Kidney tubule cell (primary cell): ENCODE measurements at places on chromosomes 7 and 10.

DNA sequence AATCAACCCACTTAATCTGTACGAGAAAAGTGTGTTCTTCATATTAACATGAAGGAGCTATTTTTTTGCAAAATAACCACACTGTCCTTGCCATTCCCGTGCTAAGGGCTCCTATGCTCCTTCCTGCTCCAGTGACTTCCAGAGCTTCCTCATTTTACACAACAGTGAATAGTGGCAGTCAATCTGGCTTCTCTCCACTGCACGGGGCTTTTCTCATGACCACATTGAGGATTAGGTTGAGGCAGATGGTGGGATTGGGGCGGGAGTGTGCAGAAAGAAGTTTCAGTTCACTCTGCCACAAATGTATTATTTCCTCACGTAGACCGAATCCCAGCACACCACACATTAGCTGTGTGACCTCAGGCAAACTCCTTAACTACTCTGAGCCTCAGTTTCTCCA is 235.1 kb downstream of the ARHGAP12 start:
- DNase-seq, result no peak

GRCh38 chr7:70193514-70193913 is 595.2 kb downstream of the AUTS2 start:
- peak; percentile 53 for DNase-seq

DNA sequence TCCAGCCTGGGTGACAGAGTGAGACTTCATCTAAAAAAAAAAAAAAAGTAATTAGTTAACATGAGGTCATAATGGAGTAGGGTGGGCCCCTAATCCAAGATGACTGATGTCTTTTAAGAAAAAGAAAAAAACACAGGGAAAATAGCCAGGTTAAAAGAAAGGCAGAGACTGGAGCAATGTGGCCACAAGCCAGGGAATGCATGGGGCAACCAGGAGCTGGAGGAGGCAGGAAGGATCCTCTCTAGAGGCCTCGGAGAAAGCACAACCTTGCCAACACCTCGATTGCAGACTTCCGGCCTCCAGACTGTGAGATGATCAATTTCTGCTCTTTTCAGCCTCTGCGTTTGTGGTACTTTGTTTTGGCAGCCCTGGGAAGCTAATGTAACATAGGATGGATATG is 121.5 kb downstream of the ITIH5 start:
- DNase-seq, result no peak

GRCh38 chr10:19256331-19256730 is 207.7 kb downstream of the MALRD1 start:
- no peak for DNase-seq

DNA sequence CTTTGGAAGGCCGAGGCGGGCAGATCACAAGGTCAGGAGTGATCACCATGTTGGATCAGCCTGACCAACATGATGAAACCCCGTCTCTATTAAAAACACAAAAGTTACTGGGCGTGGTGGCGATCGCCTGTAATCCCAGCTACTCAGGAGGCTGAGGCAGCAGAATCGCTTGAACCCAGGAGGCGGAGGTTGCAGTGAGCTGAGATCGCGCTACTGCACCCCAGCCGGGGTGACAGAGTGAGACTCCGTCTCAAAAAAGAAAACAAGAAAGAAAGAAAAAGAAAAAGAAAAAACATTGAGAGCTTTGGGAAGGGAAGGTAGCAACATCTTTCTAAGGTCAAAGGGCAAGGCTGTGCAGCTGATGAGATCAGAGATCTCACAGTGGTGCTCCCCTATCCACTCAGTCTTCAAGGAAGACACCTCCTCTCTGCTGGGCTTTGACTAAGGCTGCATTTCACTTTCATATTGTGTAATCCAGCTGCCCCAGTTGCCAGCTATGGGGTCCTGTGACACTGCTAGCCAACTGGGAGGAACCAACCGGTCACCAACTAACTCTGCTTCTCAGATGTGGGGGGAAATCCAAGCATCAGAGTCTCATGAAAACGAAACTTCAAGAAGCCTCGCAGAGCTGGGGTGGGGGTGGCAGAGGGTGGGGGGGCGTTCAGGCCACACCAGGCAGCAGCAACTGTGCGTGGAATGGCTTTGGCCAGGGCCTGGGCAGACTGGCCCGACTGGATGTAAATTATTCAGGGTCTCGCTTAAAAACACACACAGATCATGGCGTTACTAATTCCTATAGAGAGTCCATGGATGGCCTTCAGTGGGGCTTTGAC is 1.5 kb downstream of the IL15RA start:
- DNase-seq, result peak; percentile 29

- DNase-seq, result no peak
These were observed 619.6 kb downstream of the PARD3 start for GRCh38 chr10:34195364-34196057.

- DNase-seq, result no peak
These were observed 63.0 kb downstream of the VOPP1 start for GRCh38 chr7:55509322-55509721.

- no peak for DNase-seq
These were observed 31.3 kb upstream of the KIAA1217 start for GRCh38 chr10:24177636-24178035.

DNA sequence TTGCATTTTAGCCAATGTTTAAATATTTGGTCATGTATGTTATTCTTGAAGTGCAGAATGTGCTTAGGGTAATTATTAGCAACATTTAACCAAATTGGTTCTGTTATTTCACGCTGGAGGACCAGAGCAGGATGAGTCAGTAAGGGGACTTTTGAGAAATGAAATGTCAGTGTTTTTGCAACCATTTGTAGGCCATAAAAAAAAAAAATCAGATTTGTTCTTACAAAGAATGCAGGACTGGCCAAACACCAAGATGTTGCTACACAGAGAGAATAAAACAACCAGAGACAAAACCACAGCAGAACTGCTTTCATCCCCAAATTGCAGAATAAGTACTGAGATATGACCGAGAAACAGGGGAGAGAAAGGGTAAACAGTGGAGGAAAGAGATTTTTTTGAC is 62.1 kb downstream of the TPST1 start:
- DNase-seq, result peak; percentile 81

DNA sequence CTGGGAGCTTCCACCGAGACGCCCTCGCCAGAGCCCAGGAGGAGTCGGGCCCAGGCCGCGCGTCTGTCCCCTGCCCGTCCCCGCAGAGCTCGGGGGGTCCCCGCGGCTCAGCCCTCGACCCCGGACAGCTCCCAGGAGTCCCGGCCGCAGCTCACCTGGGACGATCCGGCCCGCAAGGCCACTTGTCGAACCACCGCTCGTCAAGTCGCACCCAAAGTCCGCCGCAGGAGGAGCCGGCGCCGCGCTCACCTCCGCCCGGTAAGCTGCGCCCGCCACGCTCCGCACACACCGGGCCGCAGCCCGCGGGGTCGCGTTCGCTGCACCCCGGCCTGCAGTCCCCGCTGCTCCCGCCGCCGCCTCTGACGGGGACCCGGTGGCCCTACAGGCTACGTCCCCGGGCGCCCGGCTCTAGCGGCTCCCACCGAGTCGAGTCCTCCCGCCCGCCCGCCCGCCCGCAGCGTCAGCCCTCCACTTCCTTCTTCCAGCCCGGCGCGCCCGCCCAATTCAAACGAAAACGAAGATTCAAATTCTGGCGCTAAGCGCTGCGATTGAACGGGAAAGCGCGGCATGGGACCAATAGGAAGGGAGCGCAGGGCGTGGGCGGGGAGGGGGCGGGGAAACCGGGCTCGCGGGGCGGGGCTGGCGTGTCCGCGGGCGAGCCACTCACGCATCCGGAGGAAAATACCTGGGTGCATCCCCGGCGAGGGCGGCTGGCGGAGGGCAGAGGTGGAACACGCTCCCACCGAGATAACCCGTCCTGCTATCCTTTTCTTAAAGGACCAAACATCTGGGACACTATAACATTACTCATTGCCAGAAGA is at the start of gene MKI67:
Gene MKI67 (minus strand): TSS at position 480 of the 821 bp plus-strand sequence. CDS start 756 bp downstream, outside the sequence.
- peak; percentile 93 for DNase-seq
